ENCODE measurements at places on chromosomes 4 and X. TPM values are rescaled to one million over a fixed set of nuclear protein-coding genes. Genes with fewer than 3 reads are reported as not detected.

Gene IL3RA
- total RNA-seq = not detected

Gene DOK7
- not detected for total RNA-seq

Gene STATH
- total RNA-seq = not detected

Gene MTNR1A
- total RNA-seq = 1.2 TPM

GRCh38 chr4:57866468-57867171 lies 756.4 kb upstream of the IGFBP7 start:
- DNase-seq = no peak

GRCh38 chrX:39985551-39985950 lies 112.2 kb downstream of the BCOR start:
- DNase-seq = no peak

DNA sequence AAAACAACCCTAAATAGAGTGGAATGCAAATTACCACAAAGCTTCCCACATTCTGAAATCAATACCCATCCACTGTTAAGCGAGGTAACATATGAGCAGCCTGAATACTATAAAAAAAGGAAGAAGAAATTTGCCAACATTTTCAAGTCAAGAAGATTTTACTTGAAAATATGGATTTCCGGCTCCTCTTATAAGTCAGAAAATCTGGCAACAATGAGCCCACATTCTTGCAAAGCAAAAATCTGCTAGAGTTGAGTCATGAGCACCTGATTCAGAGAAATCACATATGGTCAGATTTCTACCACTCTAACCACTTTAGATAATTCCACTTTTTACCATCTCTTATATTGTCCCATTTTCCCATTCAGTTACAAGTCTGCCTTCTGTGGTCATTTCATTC lies 395.7 kb downstream of the DTHD1 start:
- no peak for DNase-seq

Data from neural crest cell (in vitro differentiated cells).